Fibroblast of lung (primary cell): ENCODE measurements at places on chromosomes 16 and 17. TPM values are rescaled to one million over a fixed set of nuclear protein-coding genes. Genes with fewer than 3 reads are reported as not detected.

- no peak for DNase-seq
Observed at GRCh38 chr16:2199621-2200139, 3.3 kb upstream of the CASKIN1 start.

DNA sequence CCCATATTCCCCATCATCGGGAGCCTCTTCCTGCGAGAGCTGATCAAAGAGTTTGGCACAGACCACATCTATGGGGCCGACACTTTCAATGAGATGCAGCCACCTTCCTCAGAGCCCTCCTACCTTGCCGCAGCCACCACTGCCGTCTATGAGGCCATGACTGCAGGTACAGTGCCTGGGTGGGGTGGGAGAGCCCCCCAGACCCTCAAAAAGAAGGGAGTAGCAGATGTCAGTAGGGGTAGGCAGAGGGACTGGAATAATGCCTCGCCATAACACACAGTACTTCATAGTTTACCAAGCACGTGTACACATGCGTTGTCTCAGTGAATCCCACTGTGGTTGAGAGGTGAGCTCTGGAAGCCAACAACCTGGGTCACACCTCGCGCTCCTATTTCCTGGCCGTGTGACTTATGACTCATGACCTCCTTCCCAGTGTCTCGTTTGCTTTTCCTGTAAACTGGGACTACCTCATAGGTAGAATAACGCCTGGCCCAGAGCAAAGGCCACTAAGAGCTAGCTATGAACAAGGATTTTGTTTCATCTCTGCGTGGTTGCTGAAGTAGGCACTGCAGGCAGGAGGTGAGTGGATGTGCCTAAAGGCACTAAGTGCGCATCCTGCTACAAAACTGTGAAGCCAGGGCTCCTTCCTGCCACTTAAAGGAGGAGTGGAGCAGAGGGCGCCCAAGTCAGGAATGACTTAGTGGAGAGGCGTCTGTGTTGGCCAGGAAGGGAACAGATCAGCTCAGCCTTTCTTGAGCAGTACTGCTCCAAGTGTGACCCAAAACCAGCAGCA, 5.2 kb downstream of the NAGLU start:
- no peak for DNase-seq

DNA sequence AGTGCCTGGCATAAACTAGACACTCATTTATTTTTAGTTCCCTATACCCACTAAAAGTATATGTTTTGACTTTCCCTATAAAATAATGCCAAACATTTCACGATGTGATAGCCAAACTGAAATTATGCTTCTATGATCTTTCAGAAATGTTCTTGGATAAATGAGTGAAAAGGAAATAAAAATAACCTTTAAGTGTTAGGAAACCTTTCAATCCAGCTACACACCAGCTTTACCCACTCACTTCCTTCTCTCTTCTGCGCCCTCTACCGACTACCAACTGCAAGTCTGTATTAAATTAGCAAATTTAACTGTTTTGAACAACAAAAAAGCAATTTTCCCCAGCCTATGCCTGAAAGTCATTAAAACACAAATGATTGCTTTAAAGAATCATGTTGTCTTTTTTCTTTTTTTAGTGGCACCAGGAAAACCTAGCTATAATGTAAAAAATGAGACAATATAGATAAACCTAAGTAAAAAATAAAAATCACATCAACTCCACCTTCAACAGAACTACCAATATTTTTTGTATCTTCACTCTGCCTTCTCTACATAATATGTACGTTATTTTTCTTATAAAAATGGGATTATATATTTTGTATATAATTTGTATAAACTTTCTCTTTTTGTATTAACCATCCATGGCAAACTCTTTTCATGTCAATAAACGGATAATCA, 13.2 kb upstream of the TMEM100 start:
- DNase-seq, result peak; percentile 54

GRCh38 chr17:72182371-72182873, 61.6 kb downstream of the SOX9 start:
- DNase-seq, result no peak

- peak; percentile 33 for DNase-seq
Observed at GRCh38 chr17:67605256-67605912, 112.4 kb upstream of the NOL11 start.

- DNase-seq, result no peak
Observed at GRCh38 chr17:56481659-56482058, 111.8 kb upstream of the NOG start.

GRCh38 chr17:77727037-77727615, 231.4 kb upstream of the TNRC6C start:
- no peak for DNase-seq

DNA sequence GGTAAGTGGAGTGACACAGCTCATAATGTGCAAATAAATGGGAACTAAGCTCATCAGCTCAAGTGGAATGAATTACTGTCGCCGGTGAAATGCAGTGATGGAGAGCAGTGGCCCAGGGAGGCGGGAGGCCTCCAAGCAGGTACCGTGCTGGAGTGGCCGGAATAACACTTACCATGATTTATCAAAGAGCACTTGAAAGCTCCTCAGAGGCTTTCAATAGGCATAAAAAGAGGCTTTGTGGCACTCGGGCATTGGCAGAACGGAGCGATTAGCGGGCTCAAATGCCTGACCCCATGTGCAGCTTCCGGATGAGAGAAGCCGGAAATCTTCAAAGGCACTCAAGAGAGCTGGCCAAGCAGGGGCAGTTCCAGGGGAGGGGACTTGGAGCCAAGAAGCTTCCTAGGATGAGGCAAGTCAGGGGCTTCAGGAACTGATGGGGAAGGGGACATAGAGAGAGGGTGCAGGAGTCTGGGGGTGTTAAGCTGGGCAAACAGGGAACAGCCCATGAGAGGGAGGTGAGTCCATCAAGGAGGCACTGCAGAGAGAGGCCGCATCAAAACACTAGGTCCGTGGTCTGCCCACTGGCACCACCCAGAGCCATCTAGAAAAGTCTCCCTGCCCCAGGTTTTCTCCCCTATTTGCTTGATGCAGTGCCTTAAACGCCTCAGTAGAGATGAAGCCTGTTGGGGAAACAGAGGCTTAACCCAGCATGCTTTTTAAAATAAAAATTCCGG, 144.0 kb upstream of the IRX6 start:
- DNase-seq, result no peak

DNA sequence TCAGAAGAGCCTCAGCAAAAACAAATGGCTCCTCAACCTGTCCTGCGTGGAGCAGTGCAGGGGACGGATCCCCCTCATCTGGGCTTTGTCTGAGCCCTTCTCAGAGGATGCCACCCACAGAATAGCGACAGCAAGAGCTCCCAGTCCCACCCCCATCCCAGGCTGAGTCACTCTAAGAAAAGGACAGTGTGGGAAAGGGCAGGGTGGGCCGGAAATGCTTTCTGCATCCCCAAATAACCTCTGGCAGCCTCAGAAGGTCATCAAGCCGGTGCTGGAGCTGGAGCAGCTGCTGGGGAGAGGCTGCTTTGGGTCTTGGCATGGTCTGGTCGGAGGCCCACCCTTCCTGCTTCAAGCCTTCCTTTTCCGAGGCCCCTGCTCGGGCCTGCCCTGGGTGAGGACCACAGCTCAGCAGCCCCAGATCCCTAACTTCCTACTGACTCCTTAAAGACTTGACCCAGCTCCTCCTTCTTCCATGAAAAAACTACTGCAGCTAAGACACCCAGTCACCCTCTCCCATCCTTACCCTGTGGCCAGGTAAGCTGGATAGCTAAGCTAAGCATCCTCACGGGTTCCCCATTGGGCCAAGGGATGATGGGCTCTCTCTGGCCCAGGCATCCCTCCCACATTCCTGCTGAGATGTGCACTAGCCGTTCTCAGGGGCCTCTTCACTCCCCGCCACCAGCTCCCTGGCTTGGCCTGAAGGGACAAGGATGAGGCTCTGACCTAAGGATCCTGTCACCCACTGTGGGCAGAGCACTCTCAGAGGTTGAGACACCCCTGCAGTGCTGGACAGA, 8.7 kb downstream of the SLC12A4 start:
- peak; percentile 46 for DNase-seq

GRCh38 chr16:11968577-11968976, 3.6 kb downstream of the TNFRSF17 start:
- DNase-seq, result no peak

- DNase-seq, result peak; percentile 64
Observed at GRCh38 chr17:40803617-40804082, 3.9 kb upstream of the KRT28 start.

- DNase-seq, result peak; percentile 47
Observed at GRCh38 chr17:4796552-4796920, 572 bp downstream of the PSMB6 start.

- DNase-seq, result peak; percentile 60
Observed at GRCh38 chr16:24668481-24669061, 60.9 kb upstream of the TNRC6A start.

DNA sequence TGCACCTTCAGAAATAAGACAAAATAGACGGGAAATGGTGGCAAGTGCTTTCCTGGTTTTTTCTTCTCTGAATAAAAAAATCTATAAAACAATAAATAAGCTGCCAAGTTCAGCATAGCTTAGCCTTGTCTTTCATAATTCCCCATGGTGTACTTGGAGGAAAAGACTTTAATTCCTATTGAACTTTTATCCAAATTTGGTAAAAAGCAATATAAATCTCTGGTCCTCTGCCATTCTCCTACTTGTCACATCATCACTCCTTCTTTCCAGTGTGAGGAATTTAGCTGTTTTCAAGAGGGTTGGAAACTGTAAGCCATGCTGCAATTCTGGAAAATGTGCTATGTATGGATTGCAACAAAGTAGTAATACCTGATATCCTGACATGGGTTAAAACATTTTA, 551.8 kb upstream of the KIF2B start:
- DNase-seq, result no peak

- DNase-seq, result no peak
Observed at GRCh38 chr16:30141750-30142149, 18.7 kb upstream of the MAPK3 start.

DNA sequence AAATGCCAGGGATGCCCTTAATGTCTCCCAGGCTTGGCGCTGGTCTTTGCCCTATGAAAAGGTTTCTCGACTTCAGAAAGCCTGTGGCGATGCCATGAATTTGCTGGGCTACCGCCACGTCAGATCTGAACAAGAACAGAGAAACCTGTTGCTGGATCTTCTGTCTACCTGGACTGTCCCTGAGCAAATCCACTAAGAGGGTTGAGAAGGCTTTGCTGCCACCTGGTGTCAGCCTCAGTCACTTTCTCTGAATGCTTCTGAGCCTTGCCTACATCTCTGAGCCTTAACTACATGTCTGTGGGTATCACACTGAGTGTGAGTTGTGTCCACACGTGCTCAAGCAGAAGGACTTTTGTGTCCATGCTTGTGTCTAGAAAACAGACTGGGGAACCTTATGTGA, 11.4 kb downstream of the CHST4 start:
- DNase-seq, result peak; percentile 24

DNA sequence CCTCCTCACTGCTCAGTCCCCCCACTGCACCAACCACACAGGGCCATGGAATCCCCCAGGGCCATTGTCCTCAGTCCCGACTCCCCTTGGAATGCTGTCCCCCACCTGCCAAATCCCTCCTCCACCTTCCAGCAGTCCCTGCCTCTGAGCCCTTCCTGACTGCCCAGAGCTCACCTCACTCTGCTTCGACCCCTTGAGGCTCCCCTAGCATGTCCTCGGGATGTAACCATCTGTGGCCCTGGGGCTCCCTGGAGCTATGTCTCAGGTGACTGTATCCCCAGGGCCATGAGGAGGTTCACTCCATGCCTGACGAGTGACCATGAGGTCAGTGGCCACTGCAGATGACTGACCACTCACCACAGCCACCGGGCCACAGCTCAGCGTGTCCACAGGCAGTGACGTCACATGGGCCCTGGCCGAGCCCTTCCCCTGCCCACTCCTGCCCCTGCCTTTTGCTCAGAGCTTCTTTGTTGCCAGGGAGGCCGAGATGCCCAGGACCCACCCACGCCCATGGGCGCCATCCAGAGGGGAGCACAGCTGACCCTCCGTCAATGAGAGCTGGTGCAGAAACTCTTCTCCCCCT, 7.7 kb upstream of the PIEZO1 start:
- no peak for DNase-seq

Gene GAN
- total RNA-seq, result 5.1 and 5.6 TPM in 2 replicates

Gene COX6A2
- total RNA-seq, result not detected in 2 replicates

Gene SPNS3
- total RNA-seq, result not detected in 2 replicates

Gene MCRIP2
- 18.0 and 21.8 TPM in 2 replicates for total RNA-seq

Gene ZNF423
- total RNA-seq, result 0.17 and 0.77 TPM in 2 replicates

Gene LRRC59
- 83.2 and 88.7 TPM in 2 replicates for total RNA-seq
